Left forelimb (tissue), 1 donor: ENCODE measurements at places on chromosomes 4 and X.

DNA sequence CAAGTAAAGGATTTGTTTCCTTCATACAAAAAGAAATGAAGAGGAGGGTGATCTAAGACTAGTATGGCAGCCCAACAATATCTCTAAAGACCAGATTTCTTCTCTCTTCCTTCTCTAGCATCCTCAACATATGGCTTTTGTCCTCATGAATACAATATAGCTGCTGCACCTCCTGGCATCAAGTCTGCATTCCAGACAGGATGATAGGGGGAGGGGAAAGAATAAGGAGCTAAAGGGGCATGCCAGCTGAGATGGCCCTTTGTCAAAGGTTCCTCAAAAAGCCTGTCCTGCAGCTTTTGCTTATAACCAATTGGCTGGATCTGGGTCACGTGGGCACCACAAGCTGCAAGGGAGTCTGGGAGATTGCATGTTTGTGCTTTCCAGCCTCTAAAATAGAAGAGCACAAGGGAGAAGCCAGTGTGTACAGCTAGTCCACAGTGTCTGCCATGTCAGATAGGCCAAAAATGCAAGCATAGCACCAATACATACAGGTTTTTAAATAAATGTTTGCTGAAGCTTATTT lies 132.6 kb downstream of the BCOR start:
- no peak for DNase-seq

DNA sequence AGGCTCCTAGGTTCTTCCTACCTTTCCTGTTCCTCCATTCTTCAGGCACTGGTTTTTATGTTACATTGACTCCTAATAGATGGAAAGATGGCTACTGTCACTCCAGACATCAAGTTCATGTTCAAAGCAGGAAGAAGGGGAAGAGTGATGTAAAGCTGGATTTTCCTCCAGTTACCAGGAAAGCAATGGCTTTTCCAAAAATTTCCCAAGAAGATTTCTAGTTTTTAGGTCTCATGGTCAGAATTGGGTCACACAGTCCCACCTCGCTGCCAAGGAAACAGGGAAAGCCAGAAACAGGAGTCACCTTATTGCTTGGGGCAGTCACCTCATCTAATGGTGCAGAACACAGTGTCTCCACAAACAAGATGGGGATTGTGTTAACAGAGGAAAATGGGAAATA lies 21.5 kb downstream of the RXFP1 start:
- DNase-seq = no peak

DNA sequence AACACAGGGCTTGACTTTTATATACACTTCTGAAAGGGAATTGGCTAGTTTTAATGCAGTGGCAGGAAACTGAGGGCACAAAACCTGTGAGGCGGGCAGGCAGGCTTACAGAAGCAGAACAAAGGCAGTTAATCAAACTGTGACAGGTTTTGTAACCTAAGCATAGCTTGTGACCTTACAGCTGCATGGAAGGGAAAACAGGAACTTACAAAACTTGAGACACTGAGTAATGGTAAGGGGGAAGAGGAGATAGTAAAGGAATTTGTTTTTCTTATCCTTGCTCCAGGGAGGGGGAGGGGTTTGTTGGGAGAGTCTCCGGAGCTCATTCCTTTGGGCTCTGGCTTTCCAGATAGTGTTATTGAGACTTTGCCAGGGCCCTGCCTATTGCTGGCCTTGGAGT lies 55.6 kb downstream of the SLITRK4 start:
- no peak for DNase-seq

GRCh38 chr4:153185331-153185852 lies 18.9 kb upstream of the TRIM2 start:
- no peak for DNase-seq

DNA sequence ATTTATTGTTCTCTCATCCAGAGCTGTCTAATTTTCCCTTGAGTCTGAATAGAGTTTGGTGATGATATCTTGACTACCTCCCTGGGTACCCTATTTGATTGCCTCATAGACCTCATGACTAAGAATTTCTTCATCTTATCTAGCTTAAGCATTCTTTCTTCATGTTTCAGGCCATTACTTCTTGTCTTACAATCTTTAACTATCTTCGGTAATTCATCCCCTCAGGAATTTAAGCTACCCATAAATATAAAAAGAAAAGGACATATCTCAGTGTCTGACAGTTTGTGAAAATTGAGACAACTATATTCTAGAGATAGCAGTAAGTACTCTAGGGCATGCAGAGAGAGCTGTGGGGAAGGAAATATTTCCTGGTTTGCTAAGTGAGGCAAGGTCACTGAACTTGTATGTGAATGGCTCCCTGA lies 466.1 kb upstream of the GRID2 start:
- no peak for DNase-seq

DNA sequence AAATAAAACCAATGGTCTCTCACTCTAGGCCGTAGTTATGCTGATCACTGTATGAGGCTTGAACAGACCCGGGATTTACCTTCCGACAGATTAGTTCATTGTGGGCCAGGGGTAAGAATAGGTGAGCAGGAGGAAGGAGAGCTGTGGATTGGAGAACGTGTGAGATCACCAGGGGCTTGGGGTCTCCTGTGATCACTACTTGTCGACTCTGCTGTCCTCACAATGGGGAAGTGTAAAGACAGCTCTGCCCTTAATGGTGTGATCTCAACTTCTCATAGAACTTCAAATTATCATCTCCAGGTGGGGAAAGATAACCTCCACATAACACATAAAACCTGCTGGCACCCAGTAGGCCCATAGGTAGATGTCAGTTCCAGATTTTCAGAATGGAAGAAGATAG lies 56.2 kb upstream of the RPS6KA3 start:
- DNase-seq = no peak

- no peak for DNase-seq
Measured at GRCh38 chrX:18945483-18945882, 38.4 kb downstream of the PHKA2 start.
